ENCODE measurements at places on chromosomes 7 and 10. TPM values are rescaled to one million over a fixed set of nuclear protein-coding genes. Genes with fewer than 3 reads are reported as not detected.

GNG11 gene
- total RNA-seq: 196 TPM

LRRC18 gene
- not detected for total RNA-seq

PON1 gene
- not detected for total RNA-seq

CPA4 gene
- 1.1 TPM for total RNA-seq

DHX32 gene
- total RNA-seq: 49.4 TPM

ANKRD30A gene
- total RNA-seq: not detected

GOLGA7B gene
- total RNA-seq: 0.05 TPM

HKDC1 gene
- not detected for total RNA-seq

AKR1C8 gene
- total RNA-seq: not detected

All from mammary microvascular endothelial cell (primary cell).